ENCODE measurements at places on chromosomes 2 and 18. TPM values are rescaled to one million over a fixed set of nuclear protein-coding genes. Genes with fewer than 3 reads are reported as not detected.

GRCh38 chr2:222892321-222892720, 31.5 kb downstream of the ACSL3 start:
- DNase-seq, result no peak

DNA sequence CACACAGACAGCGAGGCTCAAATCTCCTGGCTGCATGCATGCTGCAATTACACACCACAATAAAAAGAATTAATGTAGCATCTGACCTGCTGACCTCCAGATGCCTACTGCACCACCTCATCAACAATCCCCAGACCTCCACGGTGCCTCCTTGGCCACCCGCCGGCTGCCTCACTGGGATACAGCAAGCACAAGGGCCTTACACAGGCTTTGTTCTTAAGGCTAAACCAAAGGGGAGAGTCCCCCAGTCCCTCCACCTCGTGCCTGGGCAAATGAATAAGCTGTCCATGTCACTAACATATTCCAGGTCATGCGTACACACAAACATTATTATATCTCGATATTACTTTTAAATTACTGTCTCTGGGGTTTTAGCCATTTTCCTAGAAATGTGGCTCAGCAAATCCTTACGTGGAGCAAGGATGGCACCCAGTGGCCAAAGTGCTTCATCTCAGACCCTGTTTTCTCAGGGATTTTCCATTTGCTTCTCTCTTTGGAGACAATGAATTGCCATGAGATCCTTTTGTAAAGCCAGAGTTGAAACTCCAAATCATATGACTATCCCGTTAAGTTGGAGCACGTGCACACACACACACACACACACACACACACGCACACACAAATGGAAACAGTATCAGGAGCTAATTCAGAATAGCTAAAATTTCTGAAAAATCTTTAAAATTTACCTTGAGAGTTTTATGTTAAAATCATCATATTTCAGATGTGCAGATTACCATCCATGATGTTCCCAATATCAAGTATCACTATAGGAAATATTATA, 313.8 kb downstream of the PDE11A start:
- peak; percentile 55 for DNase-seq

DNA sequence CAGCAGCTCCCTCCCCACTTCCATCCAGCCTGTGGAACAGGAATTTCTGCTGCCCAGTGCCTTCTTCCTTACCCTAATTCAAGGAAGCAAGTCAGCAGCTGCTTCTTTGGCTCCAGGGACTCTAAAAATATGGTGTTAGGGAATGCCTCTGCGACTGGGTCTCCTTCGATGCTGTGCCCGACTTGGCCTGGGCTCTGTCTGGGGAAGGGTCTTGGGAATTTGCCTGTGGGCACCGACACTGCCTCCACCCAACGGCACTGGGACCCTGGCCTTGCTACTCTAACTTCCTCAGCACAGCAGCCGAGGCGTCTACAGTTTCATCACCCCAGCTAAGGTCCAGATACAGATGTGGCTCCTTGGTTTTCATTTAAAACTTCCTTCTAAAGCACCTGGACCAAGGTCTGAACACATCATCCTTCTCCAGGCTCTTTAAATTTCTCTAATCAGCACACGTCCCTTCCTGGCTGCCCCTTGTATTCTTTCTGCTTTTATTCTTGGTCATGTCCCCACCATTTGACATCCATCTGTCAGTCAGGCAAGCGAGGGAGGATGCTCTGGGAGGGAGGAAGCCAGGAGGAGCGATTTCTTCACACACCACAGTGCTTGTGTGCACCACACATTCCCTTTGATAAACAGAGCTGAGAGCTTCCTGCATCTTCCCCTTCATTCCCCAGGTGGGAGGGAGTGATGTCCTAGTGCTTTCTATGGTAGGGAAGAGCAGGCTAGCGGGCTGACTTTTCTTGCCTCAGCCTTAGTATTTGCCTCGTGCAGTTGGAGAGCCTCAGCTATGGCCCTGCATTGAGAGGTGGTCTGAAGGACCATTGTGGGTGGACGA, 6.8 kb downstream of the LBH start:
- DNase-seq, result no peak

- no peak for DNase-seq
Measured at GRCh38 chr2:197461057-197461456, 7.7 kb downstream of the COQ10B start.

DNA sequence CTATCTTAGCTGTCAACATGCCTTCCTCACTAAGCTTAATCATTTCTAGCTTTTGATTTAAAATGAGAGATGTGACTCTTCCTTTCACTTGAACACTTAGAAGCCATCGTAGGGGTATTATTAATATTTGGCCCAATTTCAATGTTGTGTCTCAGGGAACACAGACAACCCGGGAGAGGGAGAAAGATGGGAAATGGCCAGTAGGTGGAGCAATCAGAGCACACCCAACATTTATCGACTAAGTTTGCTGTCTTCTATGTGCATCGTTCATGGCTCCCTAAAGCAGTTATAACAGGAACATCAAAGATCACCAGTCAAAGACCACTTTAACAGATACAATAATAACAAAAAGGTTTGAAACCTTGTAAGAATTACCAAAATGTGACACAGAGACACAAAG, 110.2 kb downstream of the OLA1 start:
- DNase-seq, result no peak

GRCh38 chr2:224023188-224023587, 15.9 kb downstream of the SERPINE2 start:
- no peak for DNase-seq

GRCh38 chr2:74655579-74655978, 1.5 kb downstream of the SEMA4F start:
- no peak for DNase-seq

GRCh38 chr2:177117755-177118154, 94.8 kb upstream of the HNRNPA3 start:
- DNase-seq, result no peak

The PUM2 gene
- 75.3 TPM for total RNA-seq

The GAREM1 gene
- 1.2 TPM for total RNA-seq

The EDAR gene
- not detected for total RNA-seq
